NCI-H1048 (cell line): ENCODE measurements at places on chromosomes 16 and 17.

- DNase-seq, result no peak
Measured at GRCh38 chr16:48517493-48517892, 92.5 kb downstream of the N4BP1 start.

DNA sequence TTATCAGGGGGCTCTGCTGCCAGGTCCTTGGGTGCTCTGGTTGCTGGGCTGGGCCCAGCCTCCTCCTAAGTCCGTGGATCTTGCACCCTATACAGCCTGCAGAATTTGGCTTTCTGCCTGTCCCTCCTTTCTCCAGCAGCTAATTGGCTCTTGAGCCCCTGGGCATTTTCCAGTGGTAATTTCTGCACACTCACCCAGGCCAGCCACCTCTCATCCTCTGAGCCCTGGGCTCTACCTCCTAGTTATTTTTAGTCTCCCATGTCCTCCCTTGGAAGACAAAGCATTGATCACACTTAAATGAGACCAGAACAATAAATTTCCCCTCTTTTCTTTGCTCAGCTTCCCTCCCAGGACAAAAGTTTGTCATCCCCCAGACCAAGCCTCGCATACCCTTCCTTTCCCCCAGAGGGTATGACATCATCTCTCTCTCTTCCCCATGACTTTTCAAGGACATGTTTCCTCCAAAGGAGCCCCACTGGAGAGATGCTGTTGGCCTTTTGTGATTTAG lies 38.1 kb downstream of the C17orf75 start:
- DNase-seq, result no peak

- DNase-seq, result no peak
Measured at GRCh38 chr17:38322156-38322779, 21.5 kb downstream of the GPR179 start.

- no peak for DNase-seq
Measured at GRCh38 chr17:6186998-6187397, 116.8 kb downstream of the WSCD1 start.

DNA sequence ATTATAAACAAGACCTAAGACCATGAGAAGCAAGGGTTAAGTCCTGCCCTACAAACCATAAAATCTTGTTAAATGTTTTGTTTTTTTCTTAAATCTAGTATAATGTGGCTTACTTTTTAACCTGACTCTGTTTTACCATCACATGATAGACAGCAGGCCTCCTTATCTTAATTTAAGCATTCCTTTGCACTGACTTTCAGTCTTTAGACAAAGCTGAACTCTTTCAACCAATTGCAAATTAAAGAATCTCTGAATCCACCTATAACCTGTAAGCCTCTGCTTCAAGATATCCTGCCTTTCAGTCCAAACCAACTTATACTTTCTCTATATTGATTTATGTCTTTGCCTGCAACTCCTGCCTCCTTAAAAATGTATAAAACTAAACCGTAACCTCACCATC lies 478.5 kb downstream of the GRIN2A start:
- no peak for DNase-seq

DNA sequence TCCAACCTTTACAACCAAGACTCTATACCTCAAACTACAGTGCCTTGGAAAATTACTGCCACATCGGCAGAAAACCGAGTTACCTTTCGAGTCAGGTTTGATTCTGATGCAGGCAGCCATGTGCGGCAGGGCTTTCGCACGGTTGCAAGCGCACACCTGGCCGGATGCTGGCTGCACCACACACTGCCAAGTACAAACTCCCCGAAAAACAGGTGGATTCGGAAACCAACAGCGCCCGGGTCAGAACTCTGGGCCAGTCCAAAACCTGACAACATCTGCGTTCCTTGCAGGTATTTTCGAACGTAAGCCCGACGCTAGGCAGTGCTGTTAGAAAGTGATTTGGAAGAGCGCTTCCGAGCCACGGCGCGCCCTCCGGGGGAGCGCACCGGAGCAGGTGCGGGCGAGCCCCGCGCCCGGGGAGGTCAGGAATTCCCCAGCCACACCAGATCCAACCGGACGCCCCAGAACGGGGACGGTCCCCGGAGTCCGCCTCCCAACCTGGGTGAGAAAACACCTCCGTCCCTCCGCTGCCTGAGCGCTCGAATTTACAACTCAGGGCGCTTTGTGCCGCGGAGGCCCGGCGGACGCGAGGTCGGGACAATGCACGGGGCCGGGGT lies 1.2 kb downstream of the USP7 start:
- no peak for DNase-seq

DNA sequence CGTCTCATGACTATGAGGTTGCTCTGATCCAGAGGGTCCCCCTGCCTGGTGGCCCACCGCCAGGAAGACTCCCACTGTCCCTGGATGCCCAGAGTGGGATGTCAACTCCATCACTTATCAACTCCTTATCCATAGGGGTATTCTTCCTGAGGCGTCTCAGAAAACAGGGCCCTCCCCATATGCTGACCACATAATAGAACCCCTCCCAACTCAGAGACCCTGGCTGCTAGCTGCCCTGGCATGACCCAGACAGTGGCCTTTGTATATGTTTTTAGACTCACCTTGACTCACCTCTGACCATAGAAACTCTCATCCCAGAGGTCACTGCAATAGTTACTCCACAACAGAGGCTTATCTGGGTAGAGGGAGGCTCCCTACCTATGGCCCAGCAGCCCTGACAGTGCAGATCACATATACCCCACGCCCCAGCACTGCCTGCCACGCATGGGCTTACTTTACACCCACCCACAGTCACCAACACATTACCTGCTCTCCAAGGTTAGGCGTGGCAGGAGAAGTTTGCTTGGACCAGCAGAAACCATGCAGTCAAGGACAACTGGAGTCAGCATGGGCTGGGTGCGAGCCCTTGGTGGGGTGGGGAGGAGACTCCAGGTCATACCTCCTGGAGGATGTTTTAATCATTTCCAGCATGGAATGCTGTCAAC lies 2.3 kb upstream of the G6PC1 start:
- no peak for DNase-seq

DNA sequence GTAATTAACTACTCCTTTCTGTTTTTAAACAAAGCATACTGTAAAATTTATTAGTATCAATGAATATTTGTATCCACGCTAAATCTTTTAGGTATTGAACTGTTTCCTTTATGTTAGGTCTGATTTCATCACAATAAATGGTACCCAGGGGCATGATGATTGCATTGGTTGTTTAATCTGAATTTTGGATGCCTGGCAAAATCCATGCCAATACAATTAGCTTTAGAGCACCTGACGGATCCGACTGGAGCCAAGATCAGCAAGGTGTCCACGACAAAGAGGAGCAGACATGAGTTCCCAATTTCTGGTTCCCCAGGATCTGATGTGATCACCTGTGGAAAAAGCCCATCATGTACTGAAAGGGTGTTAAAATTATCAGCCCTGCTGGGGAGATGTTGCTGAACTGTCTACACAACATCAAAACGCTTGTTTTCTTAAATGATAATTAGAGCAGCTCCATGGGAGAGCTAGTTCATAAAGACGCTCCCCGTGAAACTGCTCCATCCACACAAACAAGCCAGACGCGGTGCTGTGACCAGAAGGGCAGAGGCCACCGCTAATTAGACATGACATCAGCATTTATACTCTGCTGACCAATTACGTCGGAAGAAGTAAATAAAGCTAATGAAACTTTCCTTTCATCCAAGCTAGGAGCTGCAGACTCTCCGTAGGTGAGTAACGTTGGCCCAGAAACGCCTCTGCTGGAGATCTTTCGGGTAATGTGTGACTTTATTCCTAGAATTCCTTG lies 151.7 kb downstream of the CPPED1 start:
- DNase-seq, result no peak

DNA sequence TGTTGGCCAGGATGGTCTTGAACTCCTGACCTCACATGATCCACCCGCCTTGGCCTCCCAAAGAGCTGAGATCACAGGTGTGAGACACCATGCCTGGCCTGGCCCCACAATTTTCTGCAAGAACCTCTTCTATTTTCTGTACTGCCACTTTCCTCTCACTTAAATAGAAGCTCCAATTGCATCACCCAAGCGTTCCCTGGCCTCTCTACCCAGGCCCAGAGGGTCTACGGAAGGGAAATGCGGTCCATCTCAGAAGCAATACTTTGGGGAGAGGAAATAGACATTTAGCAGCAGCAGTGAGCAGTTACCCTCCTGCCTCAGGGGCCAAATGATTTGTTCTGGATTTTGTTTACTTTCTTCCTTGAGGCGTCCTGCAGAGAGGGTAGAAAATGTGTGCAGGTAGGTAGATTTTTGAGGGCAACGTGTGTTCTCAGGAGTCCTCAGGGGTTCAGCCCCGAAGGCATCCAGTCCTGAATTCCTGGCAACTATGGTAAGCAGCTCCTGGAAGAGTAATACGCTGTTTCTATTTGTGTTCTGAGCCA lies 11.0 kb downstream of the SLC6A4 start:
- DNase-seq, result no peak

DNA sequence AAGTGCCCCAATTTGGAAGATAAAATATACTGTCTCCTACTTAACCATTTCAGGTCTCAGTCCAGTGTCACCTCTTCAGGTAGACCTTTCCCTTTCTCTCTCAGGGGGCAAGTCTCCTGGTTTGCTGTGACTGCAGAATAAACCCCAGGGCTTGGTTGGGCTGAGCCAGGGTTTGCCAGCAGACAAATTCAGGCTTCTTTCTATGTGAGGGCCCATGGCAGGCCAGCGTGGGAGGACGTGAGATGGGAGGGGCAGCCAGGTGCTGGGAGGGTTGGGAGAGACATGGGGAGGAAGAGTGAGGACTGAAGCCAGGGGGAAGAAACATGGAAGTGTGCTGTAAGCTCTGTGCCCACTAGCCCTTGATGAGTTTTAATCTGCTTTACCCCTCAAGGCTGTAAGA lies 163.2 kb downstream of the SPECC1 start:
- no peak for DNase-seq
